ENCODE measurements at places on chromosomes 1 and 21. TPM values are rescaled to one million over a fixed set of nuclear protein-coding genes. Genes with fewer than 3 reads are reported as not detected.

RUNX3 gene
- 4.2 TPM for total RNA-seq

IL24 gene
- 0.25 TPM for total RNA-seq

AIRE gene
- not detected for total RNA-seq

AP4B1 gene
- 9.0 TPM for total RNA-seq

LCE1A gene
- total RNA-seq: not detected

SPRR2F gene
- total RNA-seq: not detected

PLA2G2A gene
- total RNA-seq: not detected

RXRG gene
- total RNA-seq: not detected

NHLH1 gene
- total RNA-seq: 0.76 TPM

CADM3 gene
- total RNA-seq: 0.10 TPM
